Fibroblast of villous mesenchyme (primary cell): ENCODE measurements at places on chromosomes 2 and 18.
A peak's percentile ranks its signal among the peaks of the same experiment; 100 is the strongest.

GRCh38 chr18:79548621-79548985 lies 131.0 kb upstream of the CTDP1 start:
- DNase-seq = no peak

DNA sequence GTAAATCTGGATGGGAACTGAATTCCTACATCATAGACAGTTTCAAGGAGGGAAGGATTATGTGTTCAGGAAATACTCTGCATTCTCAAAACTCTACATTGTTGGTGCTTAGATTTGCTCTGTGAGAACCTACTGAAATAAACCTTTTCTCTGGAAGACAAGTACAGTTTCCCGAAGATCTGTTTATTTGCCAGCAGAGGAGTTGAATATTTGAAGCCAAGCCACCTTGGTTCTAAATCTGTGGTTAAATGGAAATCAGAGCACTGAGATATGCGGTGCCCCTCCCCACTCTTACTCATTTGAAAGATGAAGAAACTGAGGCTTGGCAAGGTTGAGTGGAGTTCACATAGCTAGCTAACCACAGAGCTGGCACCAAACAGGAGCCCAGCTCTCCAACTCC lies 146.3 kb upstream of the CTAGE1 start:
- DNase-seq = peak; percentile 73

DNA sequence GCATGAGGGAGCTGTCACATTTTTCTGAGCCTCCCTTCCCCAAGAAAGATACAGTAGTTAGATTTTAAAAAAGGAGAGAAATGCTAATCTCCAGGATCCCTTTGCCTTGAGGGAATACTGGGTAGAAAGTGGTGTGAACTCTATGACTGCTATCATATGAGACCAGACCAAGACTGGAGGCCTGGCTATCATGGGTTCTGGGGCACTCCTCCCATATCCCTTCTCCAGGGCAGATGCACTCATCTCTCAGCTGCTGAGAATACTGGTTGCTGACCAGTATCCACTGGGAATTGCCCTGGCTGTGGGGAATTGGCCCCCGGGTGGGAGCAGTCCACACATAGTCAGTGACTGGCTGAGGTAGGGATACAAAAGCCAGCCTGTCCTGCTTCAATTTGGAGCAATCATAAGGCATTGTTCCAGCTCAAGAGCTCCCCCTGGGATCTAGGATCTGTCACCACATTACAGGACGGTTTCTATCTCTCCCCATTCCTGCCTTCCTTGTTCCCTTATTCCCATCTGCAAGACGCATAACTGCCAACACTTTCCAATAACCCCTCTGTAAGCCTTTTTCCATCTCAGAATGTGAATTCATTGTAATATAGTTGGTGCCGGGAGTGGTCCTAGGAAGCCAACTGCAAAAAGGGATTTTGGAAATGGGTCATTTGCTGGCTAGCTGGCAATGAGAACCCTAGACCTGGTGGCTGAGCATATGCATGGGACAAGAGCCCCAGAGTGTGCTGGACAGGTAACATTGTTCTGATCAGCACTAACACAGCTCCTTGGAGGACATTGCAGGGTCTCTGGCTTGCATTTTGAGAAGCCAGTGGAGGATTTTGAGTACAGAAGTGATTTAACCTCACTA lies 35.4 kb upstream of the REEP1 start:
- peak; percentile 53 for DNase-seq

DNA sequence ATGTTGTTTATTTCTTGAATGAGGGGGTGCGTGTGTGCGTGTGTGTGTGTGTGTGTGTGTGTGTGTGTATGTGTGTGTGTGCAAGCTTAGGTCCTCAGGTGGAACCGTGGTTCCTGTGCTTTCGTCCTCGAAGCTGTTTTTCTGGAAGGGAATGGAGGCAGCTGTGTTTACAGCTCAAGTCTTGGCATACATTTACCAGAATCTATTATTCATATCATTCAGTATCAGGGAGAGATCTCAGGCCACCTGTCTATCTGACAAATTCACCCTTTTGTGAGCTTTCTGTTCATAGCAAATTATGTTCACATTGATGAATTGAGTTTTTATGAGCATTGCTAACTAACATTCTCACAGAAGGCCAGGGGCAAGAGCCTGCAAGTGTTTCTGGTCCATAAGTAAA lies 550.4 kb downstream of the ARHGAP15 start:
- DNase-seq = no peak

DNA sequence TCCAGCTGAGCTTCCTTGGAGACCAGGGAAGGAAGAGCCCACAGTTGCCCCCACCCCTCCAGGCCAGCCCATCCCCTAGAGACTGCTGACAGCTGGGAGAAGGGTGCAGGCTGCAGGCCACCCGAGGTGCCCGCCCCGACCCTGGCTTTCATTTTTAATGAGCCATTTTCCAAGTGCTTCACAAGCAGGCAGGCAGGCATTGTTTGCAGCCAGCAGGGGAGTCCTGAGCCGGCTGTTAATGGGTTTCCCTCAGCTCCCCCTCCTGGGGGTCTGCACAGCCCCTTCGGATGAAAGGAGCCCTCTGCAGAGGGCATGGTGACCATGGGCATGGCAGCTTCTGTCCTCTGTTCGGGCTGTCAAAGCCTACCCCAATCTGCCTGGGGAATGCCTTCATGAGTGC lies 94.5 kb downstream of the ZBTB7C start:
- no peak for DNase-seq

DNA sequence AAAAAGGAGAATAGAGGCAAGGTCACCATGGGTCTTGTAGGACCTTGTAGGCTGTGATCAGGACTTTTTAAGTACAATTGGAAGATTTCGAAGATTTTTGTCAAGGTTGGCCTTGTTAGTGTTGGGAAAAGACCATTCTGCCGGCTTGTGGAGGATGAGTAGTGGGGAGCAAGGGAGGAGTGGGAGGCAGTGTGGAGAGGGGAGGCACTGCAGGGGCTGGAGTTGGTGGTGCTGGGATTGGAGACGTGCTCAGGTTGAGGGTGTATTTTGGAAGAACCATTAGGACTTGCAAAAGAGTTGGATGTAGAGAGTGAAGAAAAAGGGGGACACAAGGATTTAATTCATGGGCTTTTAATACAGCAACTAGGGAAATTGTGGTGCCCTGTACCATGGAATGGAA lies 397.1 kb downstream of the TSN start:
- no peak for DNase-seq

GRCh38 chr2:55019526-55020258 lies 30.6 kb downstream of the RTN4 start:
- peak; percentile 30 for DNase-seq

DNA sequence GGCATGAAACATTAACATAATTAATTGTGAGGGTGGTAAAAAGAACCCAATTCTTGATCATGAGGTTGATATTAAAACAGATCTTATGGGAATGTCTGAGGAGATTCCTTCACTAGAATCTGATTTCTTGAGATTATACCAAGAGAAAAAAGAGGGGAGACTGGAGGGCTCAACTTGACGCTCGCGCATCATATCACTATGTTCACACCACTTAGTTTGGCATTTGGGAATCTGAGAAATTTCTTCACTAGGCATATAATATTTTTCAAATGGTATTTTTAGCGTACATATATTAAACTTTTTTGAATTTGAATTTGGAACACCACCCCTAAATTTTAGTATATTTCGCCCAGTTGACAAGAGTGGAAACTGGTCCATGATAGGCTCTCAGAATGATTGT lies 140.1 kb downstream of the SATB2 start:
- no peak for DNase-seq

DNA sequence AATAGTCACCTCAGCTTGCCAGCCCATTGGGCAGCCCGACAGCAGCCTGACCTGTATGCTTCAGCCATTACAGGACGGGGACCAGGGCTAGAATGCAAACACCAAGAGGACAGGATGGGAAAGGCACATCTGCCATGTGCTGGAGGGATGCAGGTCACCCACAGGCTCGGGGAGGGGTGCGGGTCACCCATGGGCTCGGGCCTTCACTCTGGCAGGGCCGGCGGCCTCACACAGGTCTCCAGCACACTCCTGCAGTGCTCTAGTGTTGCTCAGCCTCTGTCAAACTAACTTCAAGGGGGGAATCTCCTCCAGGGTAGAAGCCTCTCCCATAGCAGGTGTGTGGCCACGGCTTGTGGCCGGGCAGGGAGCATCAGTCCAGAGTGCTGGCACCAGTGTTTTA lies 222.5 kb downstream of the SEPTIN10 start:
- no peak for DNase-seq

DNA sequence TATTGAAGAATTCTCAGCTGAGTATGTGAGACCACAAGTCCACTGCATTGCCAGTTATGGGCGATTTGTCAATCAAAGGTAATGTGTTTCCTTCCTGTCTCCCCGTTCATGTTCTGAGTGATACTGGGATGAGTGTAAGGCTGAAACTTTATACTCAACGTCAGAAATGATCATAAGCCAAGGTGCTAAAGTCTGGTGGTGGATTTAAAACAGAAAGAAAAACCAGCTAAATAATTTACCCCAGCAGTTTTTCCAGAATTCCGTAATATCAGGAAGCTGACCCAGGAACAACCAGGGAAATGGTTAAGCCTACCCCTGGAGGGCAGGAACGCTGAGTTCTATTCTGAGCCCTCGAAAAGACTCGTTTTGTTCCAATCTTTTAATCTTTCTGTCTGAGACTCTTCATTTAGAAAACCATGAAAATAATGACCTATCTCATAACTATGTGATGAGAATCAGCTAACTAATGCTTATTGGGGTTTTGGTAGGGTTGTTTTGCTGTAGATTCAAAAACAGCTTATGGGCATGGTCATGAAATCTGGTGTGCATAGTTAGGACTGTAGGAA lies 149.6 kb downstream of the LAMA3 start:
- DNase-seq = peak; percentile 60

DNA sequence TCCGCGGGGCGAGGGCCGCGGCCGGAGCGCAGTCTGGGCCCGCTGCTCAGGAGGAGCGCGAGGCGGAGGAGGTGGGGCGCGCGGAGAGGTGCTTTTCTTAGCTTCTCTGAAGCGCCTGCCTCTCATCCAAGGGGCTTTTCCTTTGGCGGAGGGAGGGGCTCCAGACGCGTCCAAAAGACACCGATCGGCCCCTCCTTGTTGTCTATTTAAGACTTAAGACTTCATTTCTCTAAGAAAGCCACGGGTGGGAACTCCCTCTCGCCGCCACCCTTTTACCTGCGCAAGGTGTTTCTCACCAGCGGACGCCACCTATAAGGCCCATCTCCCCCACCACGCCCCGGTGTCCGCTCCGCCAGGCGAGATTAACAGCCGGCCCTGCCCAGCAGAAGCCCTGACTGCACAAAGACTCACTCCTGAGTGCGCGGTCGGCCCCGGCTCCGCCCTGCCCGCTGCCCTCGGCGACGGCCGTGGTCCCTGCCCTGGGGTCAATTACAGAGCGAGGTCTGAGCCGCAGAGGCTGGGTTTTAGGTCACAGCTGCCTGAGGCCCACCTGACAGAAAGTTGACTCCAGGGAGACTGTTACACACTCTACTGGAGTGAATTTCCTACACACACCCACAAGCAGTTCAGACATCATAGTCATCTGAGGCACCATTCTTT lies at the start of gene DSC2:
TSS of gene DSC2 (minus strand) at position 397 of the 660 bp plus-strand sequence. CDS start 450 bp downstream, outside the sequence.
- no peak for DNase-seq

DNA sequence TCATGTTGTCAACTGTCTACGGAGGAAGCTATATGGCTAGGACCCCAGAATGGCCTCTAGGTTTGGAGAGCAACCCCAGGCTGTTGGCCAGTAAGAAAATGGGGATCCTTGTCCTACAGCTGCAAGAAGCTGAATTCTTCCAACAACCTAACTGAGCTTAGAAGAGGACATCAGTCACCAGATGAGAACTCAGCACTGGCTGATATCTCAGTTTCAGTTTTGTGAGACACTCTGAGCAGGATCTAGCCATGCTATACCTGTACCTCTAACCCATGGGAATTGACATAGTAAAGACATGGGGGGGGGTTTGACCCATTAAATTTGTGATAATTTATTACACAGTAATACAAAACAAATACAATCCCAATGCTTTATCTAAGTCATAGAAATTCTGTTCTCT lies 312.5 kb downstream of the ERBB4 start:
- no peak for DNase-seq

DNA sequence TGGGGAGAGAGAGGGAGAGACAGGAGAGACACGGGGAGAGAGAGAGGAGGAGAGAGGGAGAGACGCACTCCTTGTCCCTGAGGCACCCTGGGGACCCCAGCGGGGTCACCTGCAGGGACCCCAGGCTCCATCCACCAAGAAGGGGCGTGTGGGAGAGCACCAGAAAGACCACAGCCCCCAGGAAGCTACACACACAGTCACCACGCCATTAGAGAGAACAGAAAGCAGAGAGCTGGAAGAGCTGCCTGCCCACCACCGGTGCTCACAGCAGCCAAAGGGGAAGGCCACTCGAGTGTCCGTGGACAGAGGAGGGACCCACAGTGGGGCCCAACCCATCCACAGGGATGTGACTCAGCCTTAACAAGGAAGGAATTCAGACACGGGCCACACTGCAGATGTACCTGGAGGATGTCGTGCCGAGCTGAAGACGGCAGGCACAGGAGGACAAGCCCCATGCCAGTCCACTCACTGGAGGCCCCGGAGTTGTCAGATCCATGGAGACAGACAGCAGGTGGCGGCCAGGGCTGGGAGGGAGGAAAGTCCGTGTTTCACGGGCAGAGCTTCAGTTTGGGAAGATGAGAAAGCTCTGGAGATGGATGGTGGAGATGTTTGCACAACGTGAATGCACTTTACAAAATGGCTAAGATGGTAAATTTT lies 11.5 kb upstream of the NFATC1 start:
- DNase-seq = no peak

- no peak for DNase-seq
Observed at GRCh38 chr2:103232865-103233264, 471.0 kb downstream of the TMEM182 start.
